Mammary epithelial cell (primary cell): ENCODE measurements at places on chromosomes 7 and 10. TPM values are rescaled to one million over a fixed set of nuclear protein-coding genes. Genes with fewer than 3 reads are reported as not detected.

RASA4B gene
- 0.67 TPM for total RNA-seq

GPR26 gene
- not detected for total RNA-seq

CCDC146 gene
- total RNA-seq, result 2.3 and 3.1 TPM in 2 replicates

DCLRE1A gene
- 6.5 and 6.6 TPM in 2 replicates for total RNA-seq

CYP2C8 gene
- not detected in 2 replicates for total RNA-seq

HPS1 gene
- total RNA-seq, result 54.6 and 64.6 TPM in 2 replicates

HHEX gene
- 0.28 and 0.43 TPM in 2 replicates for total RNA-seq

OPN4 gene
- not detected for total RNA-seq

FERD3L gene
- not detected for total RNA-seq

COBL gene
- total RNA-seq, result not detected in 2 replicates

FEZF1 gene
- not detected for total RNA-seq

CTAGE15 gene
- total RNA-seq, result 2.7 TPM

ZNF282 gene
- 38.0 TPM for total RNA-seq

NKX1-2 gene
- total RNA-seq, result 4.4 and 6.1 TPM in 2 replicates

COL13A1 gene
- total RNA-seq, result 3.0 and 8.8 TPM in 2 replicates

DNA sequence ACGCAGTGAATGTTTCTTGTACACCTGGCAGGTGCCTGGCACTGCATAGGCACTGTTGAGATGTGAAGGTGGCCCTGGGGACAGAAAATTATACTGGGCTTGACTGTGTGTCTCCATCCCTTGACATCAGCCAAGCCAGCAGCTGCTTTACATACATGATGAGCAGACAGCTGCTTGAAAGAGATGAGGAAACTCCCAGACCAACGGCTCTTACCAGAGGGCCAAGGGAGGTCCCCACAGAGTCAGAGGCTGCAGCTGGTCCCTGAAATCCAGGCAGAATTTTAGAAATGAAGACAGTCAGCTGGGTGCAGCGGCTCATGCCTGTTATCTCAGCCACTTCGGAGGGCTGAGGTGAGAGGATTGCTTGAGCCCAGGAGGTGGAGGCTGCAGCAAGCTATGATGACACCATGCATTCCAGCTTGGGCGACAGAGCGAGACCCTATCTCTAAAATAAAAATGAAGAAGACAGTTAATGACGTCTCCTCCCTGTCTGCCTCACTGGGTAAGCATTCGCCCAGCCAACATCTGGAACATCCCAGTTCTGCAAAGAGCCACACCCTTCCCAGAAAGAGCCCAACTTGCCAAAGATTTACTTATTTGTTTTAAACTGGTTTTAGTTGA, 17.6 kb downstream of the LIMK1 start:
- DNase-seq, result no peak

GRCh38 chr7:139099172-139099947, 10.2 kb downstream of the ZC3HAV1 start:
- no peak for DNase-seq

GRCh38 chr10:61989995-61990760, 88.7 kb downstream of the ARID5B start:
- DNase-seq, result no peak

GRCh38 chr7:52473756-52474155, 561.7 kb upstream of the POM121L12 start:
- DNase-seq, result no peak

- no peak for DNase-seq
Observed at GRCh38 chr7:139752604-139753003, 25.2 kb downstream of the HIPK2 start.

- peak; percentile 20 for DNase-seq
Observed at GRCh38 chr7:98733036-98733435, 116.0 kb downstream of the NPTX2 start.

- peak; percentile 91 for DNase-seq
Observed at GRCh38 chr10:90847436-90847835, 10.4 kb downstream of the HTR7 start.

DNA sequence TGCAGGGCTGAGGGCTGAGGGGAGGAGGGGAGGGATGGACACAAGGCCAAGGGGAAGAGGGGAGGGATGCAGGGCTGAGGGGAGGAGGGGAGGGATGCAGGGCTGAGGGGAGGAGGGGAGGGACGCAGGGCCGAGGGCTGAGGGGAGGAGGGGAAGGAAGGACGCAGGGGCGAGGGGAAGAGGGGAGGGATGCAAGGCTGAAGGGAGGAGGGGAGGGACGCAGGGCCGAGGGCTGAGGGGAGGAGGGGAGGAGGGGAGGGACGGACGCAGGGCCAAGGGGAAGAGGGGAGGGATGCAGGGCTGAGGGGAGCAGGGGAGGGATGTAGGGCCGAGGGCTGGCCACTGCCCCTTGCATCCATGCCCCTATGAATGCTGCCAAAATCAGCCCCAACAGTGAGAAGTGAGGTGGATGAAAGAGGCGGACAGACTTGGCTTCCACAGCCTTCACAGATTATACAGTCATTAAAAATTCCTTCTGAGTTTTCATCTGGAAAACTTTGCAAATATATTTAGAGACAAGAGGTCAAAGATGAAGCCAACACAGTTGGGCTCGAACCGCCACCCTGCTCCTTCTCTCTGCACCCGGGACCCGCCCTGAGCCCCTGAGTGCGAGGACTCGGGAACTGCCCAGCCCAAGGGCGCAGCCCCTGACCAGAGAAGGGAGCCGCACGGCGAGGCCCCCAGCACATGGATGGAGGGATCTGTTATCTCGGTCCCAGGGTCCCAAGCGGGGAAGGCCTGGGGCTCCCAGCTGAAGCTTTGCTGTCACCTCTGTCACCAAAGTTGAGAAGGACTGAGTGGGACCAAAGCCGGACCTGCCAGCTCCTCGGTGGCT, 65.8 kb downstream of the DIP2C start:
- no peak for DNase-seq

DNA sequence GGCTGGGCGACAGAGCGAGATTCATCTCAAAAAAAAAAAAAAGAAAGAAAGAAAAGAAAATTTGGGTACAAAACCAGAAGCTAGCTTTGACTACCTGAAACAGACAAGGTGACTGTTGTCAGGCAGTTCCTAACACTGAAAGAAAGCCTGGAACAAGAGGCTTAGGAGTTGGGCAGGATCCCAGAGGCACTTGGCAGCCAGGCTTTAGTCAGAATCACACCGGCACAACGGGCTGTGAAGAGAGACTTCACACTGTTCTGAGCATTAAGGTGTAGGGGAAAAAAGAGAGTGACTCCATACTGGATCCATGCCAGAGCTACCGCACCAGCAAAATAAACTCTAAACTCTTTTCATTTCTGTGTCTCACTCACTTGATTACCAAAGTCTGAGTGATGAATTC, 130.8 kb downstream of the ZNF467 start:
- no peak for DNase-seq

- DNase-seq, result no peak
Observed at GRCh38 chr10:119962837-119963236, 70.3 kb downstream of the SEC23IP start.

GRCh38 chr7:145691377-145691914, 425.2 kb upstream of the CNTNAP2 start:
- no peak for DNase-seq

DNA sequence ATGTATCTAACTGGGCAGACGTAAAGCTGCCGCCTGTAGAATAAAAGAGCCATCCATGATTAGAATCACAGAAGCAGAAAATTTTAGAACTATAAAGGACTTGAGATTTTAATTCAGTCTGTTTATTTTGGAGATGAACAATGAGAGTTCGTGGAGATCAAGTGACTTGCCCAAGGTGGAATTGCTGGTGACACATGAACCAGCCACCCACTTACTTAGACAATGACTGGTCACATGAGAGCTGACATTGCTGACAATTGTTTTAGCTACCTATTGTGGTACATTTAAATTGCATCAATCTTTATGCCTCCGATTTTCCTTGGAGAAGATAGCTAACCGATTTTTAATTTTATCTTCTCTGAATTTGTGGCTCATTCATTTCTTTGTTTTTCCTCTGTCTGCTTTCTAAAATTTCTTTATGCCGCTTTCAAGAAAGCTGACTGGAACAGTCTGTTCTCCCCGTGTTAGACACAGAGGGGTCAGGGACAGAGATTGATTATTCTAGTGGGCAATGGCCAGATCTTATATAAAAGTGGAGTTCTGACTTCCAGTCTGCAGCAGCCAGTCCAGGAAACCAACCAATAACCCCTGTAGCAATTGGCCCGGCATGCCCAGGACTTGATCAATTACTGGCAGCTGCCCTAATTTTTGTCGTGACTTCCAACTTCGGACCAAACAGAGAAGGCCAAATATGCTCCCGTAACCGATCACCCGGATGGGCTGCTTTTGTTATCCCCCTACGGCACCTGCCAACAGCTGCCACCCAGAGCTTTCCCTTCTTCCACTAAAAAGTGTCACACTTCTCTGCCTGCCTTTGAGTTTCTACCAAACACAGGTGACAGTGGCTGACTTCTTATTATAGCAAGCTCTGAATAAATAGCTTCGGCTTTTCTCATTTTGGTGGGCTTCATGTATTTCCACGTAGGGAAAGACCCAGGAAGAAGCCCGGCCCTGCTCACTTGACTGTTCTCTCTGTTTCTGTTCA, 241.6 kb downstream of the CAMK1D start:
- no peak for DNase-seq

- DNase-seq, result no peak
Observed at GRCh38 chr10:19578571-19578970, 237.7 kb upstream of the PLXDC2 start.

- no peak for DNase-seq
Observed at GRCh38 chr10:56266120-56266519, 94.9 kb downstream of the ZWINT start.

DNA sequence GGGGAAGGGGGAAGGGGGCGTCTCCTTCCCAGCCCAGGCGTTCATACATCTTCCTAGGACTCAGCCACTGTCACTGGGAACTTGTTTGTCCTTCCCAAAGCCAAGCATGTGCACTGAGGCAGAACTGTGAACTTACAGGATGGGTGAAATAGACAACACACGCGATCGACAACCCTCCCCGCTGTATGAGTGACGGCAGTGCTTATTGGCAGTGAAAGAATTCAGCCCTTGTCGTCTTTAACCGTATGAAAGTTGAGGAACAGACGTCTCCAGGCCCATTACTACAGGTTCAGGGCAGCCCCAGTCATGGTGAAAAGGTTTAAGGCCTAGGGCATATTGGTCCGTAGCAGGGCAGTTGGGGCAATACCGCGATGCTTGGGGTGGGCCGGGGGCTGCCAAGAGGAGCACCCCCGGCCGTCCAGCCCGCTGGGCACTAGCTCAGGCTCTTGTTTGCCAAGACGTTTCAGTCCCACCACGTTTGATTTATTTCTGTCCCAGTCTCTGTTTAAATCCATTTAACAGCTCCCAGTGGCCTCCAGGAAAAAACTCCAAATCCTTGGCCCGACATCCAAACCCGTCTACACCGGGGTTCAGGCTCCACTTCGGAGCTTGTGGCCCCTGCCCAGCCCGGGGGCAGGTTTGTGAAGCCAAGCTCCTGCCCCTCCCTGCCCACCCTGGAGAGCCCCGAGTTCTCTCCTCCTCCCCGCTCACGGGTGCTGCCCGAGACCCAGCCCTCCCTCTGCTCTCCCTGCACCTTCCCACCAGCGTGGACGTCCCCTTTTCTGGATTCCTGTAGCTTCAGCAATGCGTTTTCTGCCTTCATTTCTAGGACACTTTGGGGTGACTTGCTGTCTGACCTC, 159.8 kb downstream of the DNAJB6 start:
- no peak for DNase-seq

DNA sequence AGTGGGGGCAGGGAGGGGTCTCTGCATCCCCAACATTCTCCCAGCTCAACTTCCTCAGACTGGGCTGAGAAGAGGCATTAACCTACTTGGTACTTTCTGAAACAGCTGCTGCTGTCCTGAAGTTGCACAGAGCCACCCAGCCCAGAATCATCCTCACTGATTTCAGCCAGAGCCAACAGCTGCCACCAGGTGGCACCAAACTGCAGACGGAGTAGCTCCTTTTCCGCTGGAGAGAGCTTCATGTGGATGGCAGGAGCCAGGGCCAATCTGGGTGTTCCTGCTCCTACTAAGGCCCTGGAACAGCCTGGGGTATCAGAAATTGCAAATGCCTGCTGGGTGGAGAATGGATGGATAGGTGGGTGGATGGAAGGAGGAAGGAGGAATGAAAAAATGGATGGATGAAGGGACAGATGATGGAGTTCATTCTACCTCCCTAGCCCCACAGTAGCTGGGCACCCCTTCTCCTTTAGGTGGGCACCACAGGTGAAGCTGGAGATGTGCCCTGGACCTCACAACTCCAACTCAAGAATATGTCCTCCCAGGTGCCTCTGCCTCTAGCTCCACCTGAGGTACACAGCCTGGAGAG, 11.8 kb upstream of the DRGX start:
- peak; percentile 60 for DNase-seq

DNA sequence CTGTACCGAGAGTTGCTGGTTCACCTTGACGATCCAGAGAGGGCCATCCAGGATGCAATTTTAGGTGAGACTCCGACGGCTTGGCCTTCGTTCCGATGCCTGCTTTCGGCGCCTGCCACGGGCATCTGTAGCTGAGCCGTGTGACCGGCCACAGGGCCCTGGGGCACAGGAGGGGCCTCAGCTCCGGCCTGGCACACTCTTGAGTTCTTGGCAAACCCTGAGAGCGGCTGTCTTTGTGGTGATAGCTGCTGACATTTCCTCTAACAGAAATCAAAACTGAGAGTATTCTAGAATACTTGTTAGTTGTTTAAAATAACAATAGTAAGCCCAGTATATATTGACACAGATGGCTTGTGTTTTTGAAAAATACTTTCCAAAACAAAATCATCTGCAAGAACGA, 52.2 kb upstream of the SUN1 start:
- DNase-seq, result no peak

GRCh38 chr10:12501841-12502525, 152.6 kb downstream of the CAMK1D start:
- DNase-seq, result no peak

DNA sequence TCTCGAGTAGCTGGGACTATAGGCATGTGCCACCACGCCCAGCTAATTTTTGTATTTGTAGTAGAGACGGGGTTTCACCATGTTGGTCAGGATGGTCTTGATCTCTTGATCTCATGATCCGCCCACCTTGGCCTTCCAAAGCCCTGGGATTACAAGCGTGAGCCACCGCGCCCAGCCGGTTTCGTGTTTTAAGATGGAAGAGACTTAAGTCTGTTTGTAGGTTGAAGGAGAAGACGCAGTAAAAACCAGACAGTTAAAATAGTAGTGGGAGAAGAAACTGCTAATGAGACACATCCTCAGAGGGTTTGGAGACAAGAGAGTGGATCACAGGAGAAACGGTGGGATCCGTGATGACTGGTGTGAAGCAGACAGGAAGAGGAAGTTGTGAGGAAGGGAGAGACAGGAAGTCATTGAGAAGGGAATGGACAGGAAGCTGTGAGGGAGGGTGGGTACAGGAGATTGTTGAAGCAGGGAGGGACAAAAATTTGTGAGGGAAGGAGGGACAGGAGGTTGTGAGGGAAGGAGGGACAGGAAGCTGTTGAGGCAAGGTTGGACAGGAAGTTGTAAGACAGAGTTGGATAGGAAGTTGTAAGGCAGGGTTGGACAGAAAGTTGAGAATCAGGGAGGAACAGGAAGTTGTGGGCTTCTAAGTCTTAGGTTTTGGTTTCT, 115.5 kb downstream of the WDFY4 start:
- no peak for DNase-seq

- DNase-seq, result no peak
Observed at GRCh38 chr10:89475125-89475524, 60.3 kb downstream of the SLC16A12 start.

- no peak for DNase-seq
Observed at GRCh38 chr10:77626266-77626935, 11.2 kb downstream of the KCNMA1 start.

GRCh38 chr10:18542832-18543231, 108.6 kb downstream of the NSUN6 start:
- DNase-seq, result no peak

GRCh38 chr10:103510046-103510685, 16.7 kb downstream of the NEURL1 start:
- no peak for DNase-seq
